HFFc6 (cell line): ENCODE measurements at places on chromosomes 4 and X. TPM values are rescaled to one million over a fixed set of nuclear protein-coding genes. Genes with fewer than 3 reads are reported as not detected.
A peak's percentile ranks its signal among the peaks of the same experiment; 100 is the strongest.

The RBMX gene
- 125 to 191 TPM (median 174 TPM) in 3 replicates for total RNA-seq

DNA sequence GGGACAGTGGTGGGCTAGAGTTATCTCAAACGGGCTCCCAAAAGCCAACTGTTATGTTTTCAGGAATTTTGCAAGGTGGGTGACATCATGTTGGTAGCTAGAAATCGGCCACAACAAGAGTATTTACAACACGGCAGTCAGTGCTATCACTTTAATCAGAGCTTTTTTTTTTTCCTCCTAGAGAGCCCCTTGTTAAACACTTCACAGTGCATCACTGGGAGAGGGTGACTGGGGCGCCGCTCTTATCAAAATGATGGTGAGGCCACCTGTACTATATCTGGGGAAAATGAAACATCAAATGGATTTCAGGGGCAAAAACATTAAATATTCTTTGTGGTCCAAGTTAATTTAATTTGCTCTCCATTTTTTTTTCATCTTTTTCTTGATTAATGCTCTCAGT lies 44.9 kb downstream of the MAMLD1 start:
- no peaks in the 10 kb centered on the region for H3K4me1 ChIP-seq
- H3K4me3 ChIP-seq = no peak overlapping the region
- no peaks in the 10 kb centered on the region for H3K36me3 ChIP-seq
- DNase-seq = no peak

The CXCL6 gene
- total RNA-seq = 0.27 TPM in 1 of 3 replicates, not detected in the others

DNA sequence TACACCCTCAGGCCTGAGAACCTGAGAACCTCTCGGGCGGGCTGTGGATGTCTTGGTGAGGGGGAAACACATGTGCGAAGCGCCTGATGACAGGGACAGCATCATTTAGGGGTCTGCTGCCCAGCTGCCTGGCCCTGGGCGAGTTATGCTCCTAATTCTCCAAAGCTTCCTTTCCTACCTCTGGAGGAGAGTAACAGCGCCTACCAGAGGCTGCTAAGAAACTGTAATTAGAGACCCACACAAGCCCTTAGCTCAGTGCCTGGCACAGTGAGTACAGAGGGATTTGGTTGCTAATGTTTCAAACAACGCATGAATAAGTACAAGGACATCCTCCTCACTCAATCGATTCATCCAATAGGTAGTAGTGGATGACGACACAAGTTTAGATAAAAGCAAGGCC lies 40.4 kb downstream of the BCOR start:
- H3K36me3 ChIP-seq = peaks cover 36% of the 10 kb centered on the region
- H3K27me3 ChIP-seq = no peaks in the 10 kb centered on the region; the same call in 1 of the 2 replicates
- no peak overlapping the region for H3K4me3 ChIP-seq
- H3K27ac ChIP-seq = no peak overlapping the region
- DNase-seq = no peak

DNA sequence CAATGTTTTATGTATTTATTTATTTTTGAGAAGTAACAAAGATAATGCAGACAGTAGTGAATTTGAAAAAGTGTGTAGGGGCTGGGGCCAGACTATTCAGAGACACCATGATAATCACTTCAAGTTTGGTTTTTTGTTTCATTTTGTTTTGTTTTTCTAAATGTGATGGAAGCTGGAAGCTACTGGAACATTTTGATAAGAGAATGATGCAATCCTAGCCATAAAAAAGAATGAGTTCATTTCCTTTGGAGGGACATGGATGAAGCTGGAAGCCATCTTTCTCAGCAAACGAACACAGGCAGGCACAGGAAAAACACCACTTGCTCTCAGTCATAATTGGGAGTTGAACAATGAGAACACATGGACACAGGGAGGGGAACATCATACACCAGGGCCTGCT lies 706.6 kb upstream of the EPHA5 start:
- peaks cover 9% of the 10 kb centered on the region; the same call in 1 of the 2 replicates for H3K4me1 ChIP-seq
- H3K27ac ChIP-seq = peak overlapping the region; percentile 74; the same call in 1 of the 2 replicates
- no peak for DNase-seq
- H3K27me3 ChIP-seq = no peaks in the 10 kb centered on the region

The HELT gene
- total RNA-seq = not detected in 3 replicates

- no peak overlapping the region for H3K4me3 ChIP-seq
- H3K4me1 ChIP-seq = no peaks in the 10 kb centered on the region
- no peaks in the 10 kb centered on the region for H3K36me3 ChIP-seq
- no peak overlapping the region for H3K27ac ChIP-seq
- peaks cover 10% of the 10 kb centered on the region for H3K27me3 ChIP-seq
These were observed 31.9 kb downstream of the RHOH start for GRCh38 chr4:40228497-40229365.

- H3K27ac ChIP-seq = no peak overlapping the region
- H3K4me3 ChIP-seq = no peak overlapping the region
- H3K27me3 ChIP-seq = peaks cover 2% of the 10 kb centered on the region; the same call in 1 of the 2 replicates
- peaks cover 17% of the 10 kb centered on the region; the same call in 1 of the 2 replicates for H3K4me1 ChIP-seq
- H3K36me3 ChIP-seq = no peaks in the 10 kb centered on the region
- no peak for DNase-seq
These were observed 548 bp downstream of the TLR1 start for GRCh38 chr4:38803833-38804653.

- no peaks in the 10 kb centered on the region for H3K27me3 ChIP-seq
- H3K36me3 ChIP-seq = no peaks in the 10 kb centered on the region
- H3K4me1 ChIP-seq = peaks cover 11% of the 10 kb centered on the region
- no peak overlapping the region for H3K27ac ChIP-seq
- no peak overlapping the region for H3K4me3 ChIP-seq
These were observed 411.3 kb upstream of the EMCN start for GRCh38 chr4:100929135-100929534.

- DNase-seq = no peak
- no peak overlapping the region for H3K27ac ChIP-seq
- H3K36me3 ChIP-seq = no peaks in the 10 kb centered on the region
- 0 out of 2 replicates have a peak, but pooled peaks cover 6% of the 10 kb centered on the region for H3K4me1 ChIP-seq
- peaks cover 2% of the 10 kb centered on the region for H3K27me3 ChIP-seq
- no peak overlapping the region for H3K4me3 ChIP-seq
These were observed 251.1 kb downstream of the USP46 start for GRCh38 chr4:52408032-52408431.

GRCh38 chr4:139535228-139535870 lies 20.7 kb downstream of the SETD7 start:
- H3K4me3 ChIP-seq = no peak overlapping the region
- no peaks in the 10 kb centered on the region; the same call in 1 of the 2 replicates for H3K27me3 ChIP-seq
- peaks cover 22% of the 10 kb centered on the region for H3K36me3 ChIP-seq
- H3K4me1 ChIP-seq = peaks cover 9% of the 10 kb centered on the region
- DNase-seq = no peak
